ENCODE measurements at places on chromosomes 2 and 18. TPM values are rescaled to one million over a fixed set of nuclear protein-coding genes. Genes with fewer than 3 reads are reported as not detected.

MOB4 gene
- 20.9 TPM for total RNA-seq

DNA sequence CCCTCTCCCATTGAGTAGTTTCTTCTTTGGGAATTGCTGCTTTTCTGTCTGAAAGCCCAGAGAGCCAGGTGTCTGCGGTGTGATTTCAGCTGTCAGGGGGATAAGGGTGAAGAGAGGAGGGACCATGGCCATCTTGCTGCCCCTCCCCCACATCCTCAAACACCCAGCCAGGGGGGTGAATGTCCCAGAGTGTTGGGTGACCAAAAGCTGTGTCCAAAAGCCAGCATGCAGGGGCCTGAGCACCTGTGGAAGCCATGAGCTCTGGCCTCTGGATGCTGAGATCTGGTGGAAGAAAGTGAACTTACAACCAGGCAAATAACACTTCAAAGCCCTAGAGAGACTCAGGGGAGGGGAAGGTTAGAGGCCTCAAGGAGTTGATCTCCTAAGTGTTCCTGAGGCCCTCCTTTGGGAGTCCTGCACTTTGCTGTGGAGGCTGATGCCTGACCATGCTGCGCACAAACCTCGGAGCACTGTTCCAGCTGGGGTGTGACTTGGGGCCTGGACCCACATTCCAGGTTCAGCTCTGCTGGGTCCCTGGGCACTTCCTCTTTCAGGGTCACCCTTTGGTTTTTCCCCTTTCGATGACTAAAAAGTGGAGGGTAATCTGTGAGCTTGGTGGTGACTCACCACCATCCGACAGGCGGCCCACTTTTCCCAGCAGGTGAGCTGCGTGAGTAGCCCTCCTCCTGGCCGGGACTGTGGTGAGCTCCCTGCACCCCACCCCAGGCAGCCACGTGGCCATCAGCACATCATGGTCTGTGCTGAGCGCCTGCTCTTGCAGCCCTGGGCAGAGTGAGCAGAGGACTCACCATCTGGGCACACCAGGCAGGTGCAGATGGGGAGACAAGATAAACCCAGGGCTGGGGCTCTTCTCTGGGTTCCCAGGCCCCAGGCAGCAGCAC, 66.8 kb upstream of the FOSL2 start:
- peak; percentile 49 for DNase-seq
- H3K4me1 ChIP-seq = peaks cover 45% of the 10 kb centered on the region
- no peak overlapping the region for H3K27ac ChIP-seq
- H3K4me3 ChIP-seq = no peak overlapping the region
- no peaks in the 10 kb centered on the region for H3K27me3 ChIP-seq
- H3K36me3 ChIP-seq = peaks cover 2% of the 10 kb centered on the region

DNA sequence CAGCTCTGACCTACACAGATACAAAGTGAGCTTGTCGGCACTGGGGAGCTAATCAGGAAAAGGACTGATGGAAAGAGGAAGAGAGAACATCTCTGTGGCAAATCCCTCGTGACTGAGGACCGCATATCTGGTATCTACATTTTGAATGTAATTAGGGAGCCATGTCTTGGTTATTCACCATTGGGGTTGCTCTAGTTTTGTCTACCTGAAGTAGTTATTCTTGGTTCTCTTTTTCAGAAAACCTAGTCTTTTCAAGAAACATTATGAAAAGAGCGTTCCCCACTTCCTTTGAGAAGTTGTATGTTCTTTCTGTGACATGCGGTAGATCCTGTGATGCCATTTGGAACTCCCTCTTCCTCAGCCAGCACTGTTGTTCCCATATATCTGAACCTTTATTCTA, 104.4 kb downstream of the DOCK10 start:
- H3K27ac ChIP-seq = peak overlapping the region; percentile 98
- H3K4me3 ChIP-seq = peak overlapping the region; percentile 97
- peaks cover 92% of the 10 kb centered on the region for H3K4me1 ChIP-seq
- H3K36me3 ChIP-seq = peaks cover 25% of the 10 kb centered on the region
- H3K27me3 ChIP-seq = no peaks in the 10 kb centered on the region
- DNase-seq = no peak

DNA sequence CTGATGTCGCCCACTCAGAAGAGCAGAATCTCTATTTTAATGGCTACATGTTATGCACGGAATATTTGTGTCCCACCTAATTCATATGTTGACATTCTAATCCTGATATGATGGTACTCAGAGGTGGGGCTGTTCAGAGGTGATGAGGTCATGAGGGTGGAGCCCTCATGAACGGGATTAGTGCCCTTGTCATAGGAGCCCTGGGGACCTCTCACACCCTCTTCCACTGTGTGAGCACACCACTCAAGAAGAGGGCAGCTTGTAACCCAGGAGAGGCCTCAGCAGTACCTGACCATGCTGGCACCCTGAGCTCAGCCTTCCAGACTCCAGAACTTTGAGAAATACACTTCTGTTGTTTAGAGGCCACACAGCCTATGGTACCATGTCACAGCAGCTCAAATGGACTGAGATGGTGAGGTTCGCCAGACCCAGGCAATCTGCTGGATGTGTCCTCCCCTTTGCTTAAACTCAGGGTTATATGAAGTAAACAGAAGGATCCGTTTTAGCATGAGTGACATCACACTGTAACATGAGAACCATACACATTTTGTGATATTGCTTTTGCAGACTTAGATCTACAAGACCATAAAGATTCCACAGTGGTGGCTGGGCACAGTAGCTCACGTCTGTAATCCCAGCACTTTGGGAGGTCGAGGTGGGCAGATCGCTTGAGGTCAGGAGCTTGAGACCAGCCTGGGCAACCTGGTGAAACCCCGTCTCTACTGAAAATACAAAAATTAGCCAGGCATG, 48.7 kb downstream of the ATOH8 start:
- no peak for DNase-seq
- H3K27ac ChIP-seq = no peak overlapping the region
- peaks cover 1% of the 10 kb centered on the region for H3K36me3 ChIP-seq
- peaks cover 26% of the 10 kb centered on the region for H3K4me1 ChIP-seq
- peaks cover 16% of the 10 kb centered on the region for H3K27me3 ChIP-seq

DNA sequence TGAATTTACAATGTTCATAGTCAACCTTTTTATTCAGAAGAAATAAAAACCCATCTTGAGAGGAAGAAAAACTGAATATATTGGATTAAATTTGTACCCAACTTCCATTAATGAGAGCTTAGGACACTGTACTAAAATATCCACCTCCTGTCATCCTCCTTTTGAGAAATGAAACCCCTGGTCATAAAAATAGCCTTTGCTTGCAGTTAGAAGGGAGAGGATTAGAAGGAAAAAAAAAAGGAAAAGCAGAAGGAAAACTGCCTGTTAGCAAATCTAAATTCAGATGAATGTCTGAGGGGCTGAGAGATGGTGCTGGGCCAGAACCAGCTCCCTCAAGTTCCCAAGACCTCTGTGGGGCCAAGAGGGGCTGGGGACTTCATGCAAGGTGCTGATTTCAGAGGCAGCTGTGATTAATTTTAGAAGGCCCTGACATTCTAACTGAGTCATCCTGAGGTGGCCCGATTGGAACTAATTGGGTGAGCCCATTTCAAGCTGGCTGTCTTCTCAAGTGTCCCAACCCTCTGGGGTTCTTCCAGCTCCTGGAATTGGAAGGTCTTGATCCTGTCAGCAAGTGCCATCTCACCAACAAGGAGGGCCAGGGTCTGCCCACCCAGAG, 38.4 kb upstream of the BIN1 start:
- H3K4me1 ChIP-seq = no peaks in the 10 kb centered on the region
- no peak overlapping the region for H3K4me3 ChIP-seq
- H3K27me3 ChIP-seq = no peaks in the 10 kb centered on the region
- H3K36me3 ChIP-seq = no peaks in the 10 kb centered on the region

GRCh38 chr2:98269274-98269673, 77.0 kb upstream of the CNGA3 start:
- DNase-seq = peak; percentile 35
- no peak overlapping the region for H3K27ac ChIP-seq

DNA sequence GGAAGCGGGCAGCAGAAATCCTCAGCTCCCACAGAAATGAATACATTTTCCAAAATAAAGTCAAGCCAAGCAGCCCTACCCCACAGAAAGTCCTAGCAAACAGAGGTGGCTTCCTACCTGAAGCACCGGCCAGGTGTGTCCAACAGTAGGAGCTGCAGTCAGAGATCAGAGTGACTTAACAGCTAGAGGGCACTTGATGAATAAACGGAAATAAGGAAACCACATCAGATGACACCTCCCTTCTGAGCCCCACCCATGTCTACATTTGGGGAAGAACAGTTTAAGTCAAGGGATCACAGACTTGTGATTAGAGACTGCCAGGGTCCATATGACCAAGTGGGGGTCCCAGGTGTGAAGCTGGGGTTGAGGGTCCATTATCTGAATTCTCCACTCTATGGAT, at the start of gene CXCR1:
TSS of gene CXCR1 (minus strand) at position 172 of the 400 bp plus-strand sequence. CDS start 1,751 bp downstream, outside the sequence.
- no peak within 1 kb of the TSS for H3K4me3 ChIP-seq
- peaks cover 9% of the 10 kb centered on the region for H3K27me3 ChIP-seq
- peaks cover 14% of the 10 kb centered on the region for H3K4me1 ChIP-seq
- no peaks in the 10 kb centered on the region for H3K36me3 ChIP-seq

DNA sequence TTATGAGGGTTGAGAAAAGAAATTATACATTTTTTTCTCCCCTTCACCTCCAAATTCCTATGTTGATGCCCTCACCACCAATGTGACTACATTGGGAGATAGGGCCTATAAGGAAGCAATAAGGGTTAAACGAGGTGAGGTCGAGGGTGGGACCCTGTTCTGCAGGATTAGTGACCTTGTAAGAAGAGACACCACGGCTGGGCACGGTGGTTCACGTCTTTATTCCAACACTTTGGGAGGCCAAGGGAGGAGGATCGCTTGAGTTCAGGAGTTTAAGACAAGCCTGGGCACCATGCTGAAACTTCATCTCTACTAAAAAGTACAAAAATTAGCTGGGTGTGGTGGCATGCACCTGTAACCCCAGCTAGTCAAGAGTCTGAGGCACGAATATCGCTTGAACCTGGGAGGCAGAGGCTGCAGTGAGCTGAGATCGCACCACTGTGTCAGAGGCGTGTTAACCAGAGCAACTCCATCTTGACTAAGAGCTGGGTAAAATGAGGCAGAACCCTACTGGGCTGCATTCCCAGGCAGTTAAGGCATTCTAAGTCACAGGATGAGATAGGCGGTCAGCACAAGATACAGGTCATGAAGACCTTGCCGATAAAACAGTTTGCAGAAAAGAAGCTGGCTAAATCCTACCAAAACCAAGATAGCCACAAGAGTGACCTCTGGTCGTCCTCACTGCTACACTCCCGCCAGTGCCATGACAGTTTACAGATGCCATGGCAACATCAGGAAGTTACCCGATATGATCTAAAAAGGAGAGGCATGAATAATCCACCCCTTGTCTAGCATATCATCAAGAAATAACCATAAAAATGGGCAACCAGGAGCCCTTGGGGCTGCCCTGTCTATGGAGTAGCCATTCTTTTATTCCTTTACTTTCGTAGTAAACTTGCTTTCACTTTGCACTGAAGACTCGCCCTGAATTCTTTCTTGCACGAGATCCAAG, 77.0 kb downstream of the NCAPH start:
- no peak for DNase-seq
- H3K4me3 ChIP-seq = no peak overlapping the region
- H3K36me3 ChIP-seq = peaks cover 11% of the 10 kb centered on the region
- peaks cover 13% of the 10 kb centered on the region for H3K4me1 ChIP-seq
- no peaks in the 10 kb centered on the region for H3K27me3 ChIP-seq

GLB1L gene
- 2.3 TPM for total RNA-seq

- peaks cover 65% of the 10 kb centered on the region for H3K27me3 ChIP-seq
- H3K4me1 ChIP-seq = peaks cover 4% of the 10 kb centered on the region
- no peak overlapping the region for H3K4me3 ChIP-seq
- DNase-seq = no peak
- H3K36me3 ChIP-seq = no peaks in the 10 kb centered on the region
Measured at GRCh38 chr2:118813111-118813510, 34.3 kb downstream of the EN1 start.

- H3K4me3 ChIP-seq = no peak overlapping the region
- H3K4me1 ChIP-seq = no peaks in the 10 kb centered on the region
- DNase-seq = no peak
- no peaks in the 10 kb centered on the region for H3K27me3 ChIP-seq
Measured at GRCh38 chr2:21036708-21037670, 6.9 kb downstream of the APOB start.

DNA sequence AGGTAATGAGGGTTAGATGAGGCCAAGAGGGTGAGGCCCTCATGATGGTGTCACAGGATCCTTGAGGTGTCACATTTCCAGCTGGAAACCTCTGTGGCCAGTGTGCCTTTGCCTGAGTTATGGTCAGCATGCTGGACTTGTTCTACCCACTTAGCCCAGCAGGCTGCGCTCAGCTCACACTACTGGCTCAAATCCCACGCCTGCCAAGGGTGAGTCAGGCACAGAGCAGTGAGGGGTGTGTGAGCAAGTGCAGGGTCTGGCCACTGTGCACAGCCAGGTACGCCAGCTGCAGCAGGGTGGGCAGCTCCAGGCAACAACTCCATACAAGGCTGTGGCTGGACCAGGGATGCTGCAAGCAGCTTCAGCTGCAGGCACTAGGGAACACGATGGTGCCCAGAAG, 616.6 kb upstream of the FSHR start:
- peak; percentile 2 for DNase-seq
- no peak overlapping the region for H3K27ac ChIP-seq

CNGA3 gene
- total RNA-seq = not detected

GRCh38 chr2:12501469-12502158, 215.1 kb upstream of the TRIB2 start:
- no peaks in the 10 kb centered on the region for H3K36me3 ChIP-seq
- H3K4me3 ChIP-seq = peak overlapping the region; percentile 61
- peak; percentile 77 for DNase-seq
- H3K27me3 ChIP-seq = peaks cover 9% of the 10 kb centered on the region

- H3K27ac ChIP-seq = no peak overlapping the region
- peaks cover 6% of the 10 kb centered on the region for H3K27me3 ChIP-seq
- H3K4me3 ChIP-seq = no peak overlapping the region
Measured at GRCh38 chr18:9437021-9437437, 38.3 kb upstream of the RALBP1 start.

EFHD1 gene
- 1.0 TPM for total RNA-seq

DNA sequence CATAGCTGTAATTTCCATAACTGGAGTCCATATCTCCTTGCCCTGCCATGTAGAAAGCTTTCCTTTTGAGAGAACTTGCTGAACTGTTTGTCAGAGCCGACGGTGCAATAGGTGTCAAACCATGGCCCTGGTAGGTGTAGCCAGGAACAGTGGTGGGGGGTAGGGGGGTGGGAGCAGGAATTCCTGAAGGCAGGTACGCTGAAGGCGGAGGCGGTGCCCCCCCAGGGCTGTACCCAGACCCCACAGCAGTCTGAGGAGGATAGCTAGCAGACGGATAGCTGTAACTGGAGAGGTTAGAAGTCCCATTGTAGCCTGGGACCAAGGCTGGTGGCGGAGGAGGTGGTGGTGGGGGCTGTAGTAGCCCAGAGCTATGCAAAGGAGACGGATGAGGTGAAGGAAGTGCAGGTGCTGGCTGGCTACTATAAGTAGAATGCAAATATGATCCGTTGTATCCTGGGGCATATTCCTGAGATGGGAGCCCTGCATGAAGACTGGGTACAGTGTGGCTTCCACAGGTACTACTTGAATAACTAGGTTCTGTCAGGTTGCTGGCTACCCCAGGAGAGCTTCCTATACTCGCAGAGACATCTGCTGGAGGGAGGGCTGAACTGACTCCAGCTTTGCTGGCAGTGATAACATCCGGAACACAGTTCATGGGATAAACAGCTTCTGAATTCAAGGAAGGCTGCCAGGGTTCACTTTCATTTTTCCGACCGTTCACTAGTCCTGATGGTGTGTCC, 124.8 kb downstream of the FIGN start:
- no peaks in the 10 kb centered on the region for H3K27me3 ChIP-seq
- H3K4me1 ChIP-seq = no peaks in the 10 kb centered on the region
- no peak overlapping the region for H3K4me3 ChIP-seq
- H3K27ac ChIP-seq = no peak overlapping the region
- DNase-seq = no peak
- no peaks in the 10 kb centered on the region for H3K36me3 ChIP-seq
